ENCODE measurements at places on chromosomes 12 and 14.

- ATAC-seq, result peak; percentile 80
Observed at GRCh38 chr12:14723763-14724162, 27.4 kb upstream of the GUCY2C start.

DNA sequence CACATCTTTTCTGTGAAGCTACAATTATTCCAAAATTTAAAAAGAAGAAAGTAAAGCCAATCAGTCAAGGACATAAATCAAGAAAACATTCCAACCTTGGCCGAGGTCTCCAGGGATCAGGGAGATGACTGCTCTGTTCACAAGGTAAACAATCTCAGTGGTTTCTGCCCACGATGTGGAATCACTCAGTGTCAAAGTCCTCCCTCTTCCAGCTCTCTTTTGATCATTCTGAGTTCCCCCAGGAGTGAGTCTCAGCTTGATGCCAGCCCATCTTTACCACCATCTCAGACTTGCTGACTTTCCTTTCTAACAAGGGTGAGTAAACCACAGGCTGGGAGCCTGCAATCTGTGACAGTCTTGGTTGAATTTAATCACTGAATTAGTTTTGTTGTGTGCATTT lies 4.8 kb upstream of the SERPINA9 start:
- ATAC-seq, result no peak

DNA sequence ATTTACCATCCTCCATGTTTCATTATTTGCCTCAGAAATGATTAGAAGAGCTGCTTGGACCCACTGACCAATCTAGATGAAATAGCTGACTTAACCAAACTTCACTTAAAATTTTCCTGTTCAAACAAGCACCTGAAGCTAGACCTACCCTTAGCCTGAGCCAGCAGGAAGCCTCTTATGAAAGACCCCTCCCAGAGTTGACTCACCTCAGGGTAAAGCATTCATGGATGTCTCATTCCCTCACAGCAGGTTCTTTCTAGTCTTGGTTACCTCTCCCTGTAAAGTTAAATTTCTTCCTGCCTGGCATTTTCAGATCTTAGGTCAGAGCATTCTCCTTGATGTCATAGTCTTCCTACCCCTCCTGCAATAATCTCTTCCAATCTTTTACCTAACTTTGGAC lies 1209.8 kb downstream of the FLRT2 start:
- ATAC-seq, result no peak

DNA sequence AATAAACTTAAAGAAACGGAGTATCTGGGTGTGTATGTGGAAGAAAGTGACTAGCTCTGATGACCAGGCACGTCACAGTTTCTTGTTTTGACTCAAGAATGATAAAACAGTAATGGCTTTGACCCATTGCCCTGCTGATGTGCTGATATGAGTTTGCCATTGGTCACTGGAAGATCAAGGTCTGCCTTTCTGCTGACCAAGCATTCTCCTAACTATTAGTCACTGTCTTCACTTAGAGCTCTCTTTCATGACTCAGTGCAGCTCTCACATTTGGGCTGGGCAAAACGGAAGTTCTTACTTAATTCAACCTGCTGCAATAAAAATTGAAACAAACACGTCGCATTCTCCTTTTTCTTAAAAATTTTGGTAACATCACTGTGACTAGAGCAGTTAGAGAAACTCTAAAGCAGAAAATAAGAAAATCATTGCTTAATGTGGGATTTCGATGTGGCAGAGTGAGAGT lies 366.7 kb downstream of the BTG1 start:
- ATAC-seq, result peak; percentile 96

- no peak for ATAC-seq
Observed at GRCh38 chr14:27085500-27085899, 487.7 kb upstream of the NOVA1 start.

DNA sequence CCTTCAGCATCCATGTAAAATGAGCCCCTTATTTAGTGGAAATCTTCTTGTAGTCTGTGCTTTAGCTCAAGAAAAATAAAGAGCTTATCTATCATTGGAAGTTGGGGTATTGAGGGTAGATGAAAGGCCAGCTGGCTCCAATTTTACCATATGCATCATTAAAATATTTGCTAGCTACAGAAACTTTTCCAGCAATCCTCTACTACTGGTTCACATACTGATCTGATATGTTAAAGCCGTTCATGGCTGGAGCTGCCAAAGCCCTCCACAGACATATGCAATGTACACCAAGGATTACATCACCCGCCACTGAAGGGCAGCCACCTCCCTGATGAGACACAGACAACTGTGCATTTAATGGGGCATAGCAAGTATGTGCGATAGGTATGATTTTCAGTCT lies 1205.3 kb downstream of the GALC start:
- ATAC-seq, result peak; percentile 70

DNA sequence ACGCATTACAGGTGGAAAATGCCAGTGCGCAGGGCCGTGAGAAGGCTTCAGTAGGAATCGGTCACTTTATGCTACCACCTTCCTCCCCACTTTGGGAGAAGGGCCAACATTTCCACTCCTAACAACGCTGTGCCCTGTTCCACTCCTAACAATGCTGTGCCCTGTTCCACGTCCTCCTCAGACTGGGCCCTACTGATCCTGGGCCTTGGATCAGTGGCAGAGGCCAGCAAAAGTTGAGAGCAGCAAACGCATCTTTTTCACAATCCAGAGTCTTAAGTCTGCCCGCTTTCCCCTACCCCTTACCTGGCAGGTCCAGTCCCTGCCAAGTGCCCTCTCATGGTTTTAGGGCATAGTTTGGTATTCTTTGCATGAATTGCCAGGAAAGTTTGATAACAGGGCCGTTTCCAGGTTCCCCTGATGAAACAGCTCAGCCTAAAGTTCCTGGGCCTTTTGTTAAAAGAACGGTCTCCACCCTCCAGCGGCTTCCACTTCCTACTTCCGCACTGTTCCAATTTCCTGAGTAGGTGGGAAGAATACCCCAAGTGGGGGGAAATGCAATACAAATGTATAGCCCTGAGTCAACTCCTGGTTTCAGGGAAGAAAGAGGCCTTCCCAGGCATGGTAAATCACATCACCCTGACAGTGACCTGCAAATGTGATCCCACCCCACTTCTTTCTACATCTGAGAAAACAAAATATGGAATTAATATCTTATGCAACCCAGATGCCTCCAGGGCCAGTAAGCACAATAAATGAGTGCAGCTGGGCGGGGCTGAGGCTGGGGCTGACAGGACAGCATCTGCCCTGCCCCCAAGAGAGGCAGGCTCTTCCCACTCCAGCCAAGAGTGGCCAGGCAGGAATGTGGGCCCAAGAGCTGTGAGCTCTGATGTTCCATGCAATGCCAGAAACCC lies 15.0 kb downstream of the KCTD10 start:
- ATAC-seq, result peak; percentile 91

- ATAC-seq, result no peak
Observed at GRCh38 chr12:8906266-8907180, 7.8 kb upstream of the PHC1 start.

- ATAC-seq, result no peak
Observed at GRCh38 chr12:6725350-6725749, 1.5 kb downstream of the COPS7A start.

DNA sequence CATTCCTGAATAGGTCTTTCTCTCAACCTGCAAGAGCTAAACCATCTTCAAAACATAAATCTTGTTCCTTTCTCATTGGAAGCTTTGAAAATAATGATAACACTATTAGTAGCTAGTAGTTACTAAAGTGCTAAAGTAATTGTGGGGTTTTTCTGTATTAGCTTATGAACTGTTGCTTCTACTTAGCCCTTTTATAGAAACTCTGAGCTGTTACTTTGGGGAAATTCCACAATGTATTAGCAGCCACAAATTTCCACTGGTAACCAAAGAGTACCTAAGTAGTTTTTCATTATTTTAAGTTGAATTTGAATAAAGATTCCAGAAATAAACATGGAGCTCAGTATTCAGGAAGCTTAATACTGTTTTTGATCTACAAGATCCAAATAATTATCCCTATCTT lies 6.4 kb upstream of the MAPK1IP1L start:
- no peak for ATAC-seq

GRCh38 chr14:68979021-68979721 lies at the start of gene ACTN1:
TSS of gene ACTN1 (minus strand) at chr14:68979302. CDS start at chr14:68979056, 246 bp downstream.
- ATAC-seq, result peak; percentile 79

DNA sequence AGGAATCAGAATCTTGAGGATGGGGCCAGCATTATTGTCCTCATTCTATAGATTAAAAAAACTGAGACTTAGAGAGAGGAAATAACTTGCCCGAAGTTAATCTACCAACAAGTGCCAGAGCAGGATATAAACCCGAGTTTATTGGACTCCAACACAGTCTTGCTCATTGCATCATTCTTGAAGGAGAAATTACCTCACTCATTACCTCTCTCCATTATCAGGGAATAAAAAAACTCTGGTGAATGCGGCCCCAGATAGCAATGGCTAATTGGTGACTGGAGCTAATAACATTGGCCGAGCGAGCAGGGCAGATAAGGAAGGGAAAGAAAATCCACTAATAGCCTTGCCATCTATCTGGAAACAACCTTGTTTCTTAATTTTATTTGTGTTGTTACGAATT lies 24.7 kb upstream of the TMED10 start:
- ATAC-seq, result no peak

GRCh38 chr12:112597986-112598385 lies 179.2 kb downstream of the PTPN11 start:
- no peak for ATAC-seq

DNA sequence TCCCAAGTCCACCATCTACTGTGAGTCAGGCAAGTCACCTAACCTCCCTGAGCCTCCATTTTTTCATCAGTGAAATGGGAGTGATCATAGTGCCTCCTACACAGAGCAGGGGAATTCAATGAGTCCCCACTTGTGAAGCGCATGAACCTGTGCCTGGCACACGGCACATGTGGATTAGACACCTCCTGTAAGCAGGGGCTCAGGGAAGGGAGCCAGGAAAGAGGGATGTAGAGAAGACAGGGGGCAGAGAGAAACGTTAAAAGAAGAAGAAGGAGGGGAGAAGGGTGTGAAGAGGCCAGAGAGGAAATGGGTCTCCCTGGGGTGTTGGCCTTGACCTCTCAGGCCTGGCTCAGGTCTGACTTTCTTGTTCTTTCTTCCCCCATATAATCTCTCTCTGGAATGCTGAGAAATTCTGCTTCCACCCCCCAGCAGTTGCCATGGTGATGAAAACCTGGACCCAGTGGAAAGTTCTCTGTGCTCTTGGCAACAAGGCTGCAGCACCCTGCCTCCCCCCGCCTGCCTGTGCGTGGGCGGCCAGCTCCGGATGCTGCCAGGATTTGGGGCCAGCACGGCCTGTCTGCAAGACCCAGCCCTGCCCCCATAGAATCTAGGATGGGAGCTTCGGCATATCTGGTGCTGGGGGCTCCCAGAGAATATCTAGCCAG lies 94.5 kb downstream of the CALM1 start:
- peak; percentile 50 for ATAC-seq

- ATAC-seq, result no peak
Observed at GRCh38 chr12:92769124-92769901, 66.5 kb downstream of the PLEKHG7 start.

DNA sequence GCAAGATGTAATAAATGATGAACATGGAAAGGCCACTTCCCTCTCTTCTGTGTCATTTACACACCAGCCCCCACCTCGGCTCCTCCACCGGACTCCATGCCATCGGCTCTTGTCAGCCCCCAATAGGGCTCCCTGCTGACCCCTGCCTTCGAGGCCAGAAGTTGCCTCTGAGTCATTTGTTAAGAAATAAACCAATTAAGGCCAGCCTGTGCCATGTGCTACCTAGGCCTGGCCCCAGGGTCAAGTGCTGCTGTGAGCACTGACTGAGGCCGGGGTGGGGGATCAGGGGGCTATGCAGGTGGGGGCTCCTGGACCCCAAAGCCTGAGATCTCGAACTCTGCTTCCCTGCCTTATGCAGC lies 53.2 kb downstream of the TESC start:
- peak; percentile 20 for ATAC-seq

DNA sequence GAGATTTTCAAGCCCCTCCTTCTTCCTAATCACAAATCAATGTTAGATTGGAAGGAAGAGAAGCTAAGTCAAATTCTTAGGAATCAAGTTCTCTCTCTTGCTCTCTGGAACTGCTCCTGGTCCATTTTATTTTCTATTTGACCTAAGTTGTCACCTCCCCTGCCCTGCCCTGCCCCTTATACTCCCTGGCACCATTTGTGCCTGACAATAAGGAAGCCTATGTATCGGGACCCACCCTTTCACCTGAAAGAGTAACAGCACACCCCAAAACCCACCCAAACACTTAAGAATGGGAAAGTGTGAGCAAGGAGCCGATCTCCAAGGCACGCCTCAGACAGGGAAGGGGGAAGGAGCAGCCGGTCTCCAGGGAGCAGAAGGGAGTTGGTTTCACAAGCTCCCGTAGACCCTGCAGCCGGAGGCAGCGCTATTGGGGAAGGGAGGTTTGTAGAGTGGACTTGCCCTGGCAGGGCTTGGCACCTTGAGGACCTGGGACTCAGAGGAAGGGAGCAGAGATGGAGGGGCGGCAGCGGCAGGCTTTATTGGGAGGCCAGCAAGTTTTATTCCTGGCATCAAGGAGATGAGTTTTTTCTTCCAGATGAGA lies 1.6 kb downstream of the LRRC74A start:
- ATAC-seq, result no peak

DNA sequence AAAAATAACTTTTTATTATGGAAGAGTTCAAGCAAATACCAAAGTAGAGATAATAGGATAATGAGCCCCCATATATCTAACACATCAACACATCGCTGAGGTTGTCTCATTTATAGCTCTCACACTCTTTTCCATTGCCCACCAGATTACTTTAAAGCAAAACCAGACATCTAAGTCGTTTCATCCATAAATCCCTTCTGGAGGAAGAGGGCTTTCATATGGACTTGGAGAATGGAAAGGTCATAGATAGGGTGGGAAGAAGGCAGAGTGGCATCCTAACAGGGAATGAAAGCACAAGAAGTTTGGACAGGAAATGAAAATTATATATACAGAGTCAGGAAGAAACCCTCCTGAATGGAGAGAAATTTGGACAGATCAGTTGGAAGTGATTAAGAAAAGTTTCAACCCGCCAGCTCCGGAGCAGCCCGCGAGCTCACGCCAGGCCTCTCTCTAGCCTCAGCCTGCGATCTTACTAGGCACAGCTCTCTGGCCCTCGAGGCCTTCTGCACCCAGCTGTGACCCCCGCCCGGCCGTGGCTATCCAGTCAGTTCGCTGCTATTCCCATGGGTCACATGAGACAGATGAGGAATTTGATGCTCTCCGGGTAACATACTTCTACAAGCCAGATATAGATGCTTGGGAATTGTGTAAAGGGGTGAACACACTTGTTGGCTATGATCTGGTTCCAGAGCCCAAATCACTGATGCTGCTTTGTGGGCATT lies 48.4 kb upstream of the NID2 start:
- ATAC-seq, result no peak

GRCh38 chr12:120249875-120250795 lies 15.4 kb downstream of the PXN start:
- ATAC-seq, result no peak

DNA sequence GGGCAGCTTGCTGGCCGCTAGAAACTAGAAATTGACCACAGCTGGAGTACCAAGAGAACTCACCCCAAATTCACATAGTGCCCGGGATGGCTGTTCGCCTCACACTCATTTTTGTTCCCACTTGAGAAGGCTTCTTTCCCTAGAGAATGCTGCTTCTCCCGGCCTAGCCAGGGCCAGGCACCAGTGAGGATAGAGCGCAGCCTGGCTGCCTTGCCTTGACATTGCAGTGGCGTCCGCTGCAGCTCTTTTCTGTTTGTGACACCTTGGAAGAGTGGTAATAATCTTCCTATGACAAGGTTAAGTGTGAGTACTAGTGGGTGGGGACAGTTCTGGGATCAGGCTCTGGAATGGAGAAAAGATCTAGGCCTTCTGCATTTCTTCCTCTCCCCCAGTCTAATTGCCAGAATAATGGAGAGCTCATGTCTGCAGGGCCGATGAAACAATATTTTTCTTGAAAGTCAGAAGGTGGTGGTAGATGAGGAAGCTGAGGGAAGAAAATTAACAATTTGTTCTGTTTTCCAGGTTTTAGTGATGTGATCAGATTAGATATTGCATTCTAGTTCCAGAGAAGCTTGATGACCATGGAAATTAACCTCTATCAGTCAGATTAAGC lies 3.7 kb downstream of the TMEM253 start:
- ATAC-seq, result peak; percentile 75
